Substantia nigra (tissue), 51 donors: ENCODE measurements at places on chromosomes 7 and 10.

- no peak for DNase-seq
Observed at GRCh38 chr10:88392222-88392621, 190.9 kb downstream of the RNLS start.

GRCh38 chr10:27714349-27714748 lies 31.3 kb downstream of the MKX start:
- DNase-seq = no peak

DNA sequence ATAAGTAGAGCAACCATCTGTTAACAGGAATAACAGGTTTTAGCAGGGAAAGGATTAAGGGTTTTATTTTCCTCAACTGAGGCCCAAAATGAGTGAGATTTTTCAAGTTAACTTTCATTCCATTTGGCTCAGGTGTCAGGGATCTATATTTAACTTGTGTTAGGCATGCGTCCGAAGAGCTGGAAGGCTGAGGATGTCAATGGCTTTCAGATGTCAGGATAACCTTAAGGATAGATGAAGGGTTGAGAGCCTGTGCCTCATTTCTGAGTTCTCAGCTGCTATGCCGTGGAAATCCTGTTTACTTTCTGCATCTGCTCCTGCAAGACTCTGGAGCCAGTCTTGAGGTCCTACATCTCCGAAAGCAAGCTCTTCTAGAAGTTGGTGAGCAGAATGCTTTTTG lies 36.4 kb upstream of the CD36 start:
- DNase-seq = no peak

DNA sequence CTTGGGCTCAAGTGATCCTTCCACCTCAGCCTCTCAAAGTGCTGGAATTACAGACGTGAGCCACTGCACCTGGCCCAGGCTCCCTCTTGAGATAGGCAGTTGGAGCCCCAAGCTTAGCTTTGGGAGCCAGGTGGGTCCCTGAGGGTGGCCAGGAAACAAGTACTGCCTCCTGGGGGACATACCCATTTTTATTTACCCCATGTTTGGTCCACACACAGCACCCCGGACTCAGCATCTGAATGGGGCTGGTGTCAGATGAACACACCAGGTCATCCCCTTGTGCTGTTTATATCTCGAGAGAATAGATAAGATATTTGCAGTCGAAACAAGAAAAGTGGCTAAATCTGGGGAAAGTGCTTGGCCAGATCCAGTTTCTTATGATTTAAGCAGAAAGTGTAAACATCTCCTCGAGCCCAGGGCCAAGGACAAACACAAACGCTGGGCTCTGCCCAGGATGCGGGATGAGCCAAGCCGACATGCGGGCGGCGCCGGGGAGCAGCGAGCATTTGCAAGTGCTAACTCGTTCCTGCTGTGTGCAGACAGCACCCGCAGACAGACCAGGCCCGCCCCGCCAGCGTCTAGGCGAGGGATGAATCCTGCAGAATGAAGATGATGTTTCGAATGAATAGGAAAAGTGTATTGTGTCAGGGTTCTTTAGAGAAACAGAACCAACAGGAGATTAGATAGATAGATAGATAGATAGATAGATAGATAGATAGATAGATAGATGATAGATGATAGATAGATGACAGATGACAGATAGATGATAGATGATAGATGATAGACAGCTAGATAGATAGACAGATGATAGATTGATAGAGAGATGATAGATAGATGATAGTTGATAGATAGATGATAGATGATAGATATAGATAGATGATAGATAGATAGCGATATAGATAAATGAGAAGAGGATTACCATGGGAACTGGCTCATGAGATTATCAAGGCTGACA lies 44.4 kb upstream of the OCM2 start:
- DNase-seq = no peak

GRCh38 chr7:107286751-107287621 lies 118.2 kb downstream of the HBP1 start:
- DNase-seq = no peak

GRCh38 chr10:57952741-57953140 lies 315.0 kb downstream of the IPMK start:
- no peak for DNase-seq

GRCh38 chr10:6062101-6062771 lies at the start of gene IL2RA:
Gene IL2RA, minus strand, starts transcription at chr10:6062367. Its CDS starts 216 bp downstream, at chr10:6062151.
- no peak for DNase-seq

DNA sequence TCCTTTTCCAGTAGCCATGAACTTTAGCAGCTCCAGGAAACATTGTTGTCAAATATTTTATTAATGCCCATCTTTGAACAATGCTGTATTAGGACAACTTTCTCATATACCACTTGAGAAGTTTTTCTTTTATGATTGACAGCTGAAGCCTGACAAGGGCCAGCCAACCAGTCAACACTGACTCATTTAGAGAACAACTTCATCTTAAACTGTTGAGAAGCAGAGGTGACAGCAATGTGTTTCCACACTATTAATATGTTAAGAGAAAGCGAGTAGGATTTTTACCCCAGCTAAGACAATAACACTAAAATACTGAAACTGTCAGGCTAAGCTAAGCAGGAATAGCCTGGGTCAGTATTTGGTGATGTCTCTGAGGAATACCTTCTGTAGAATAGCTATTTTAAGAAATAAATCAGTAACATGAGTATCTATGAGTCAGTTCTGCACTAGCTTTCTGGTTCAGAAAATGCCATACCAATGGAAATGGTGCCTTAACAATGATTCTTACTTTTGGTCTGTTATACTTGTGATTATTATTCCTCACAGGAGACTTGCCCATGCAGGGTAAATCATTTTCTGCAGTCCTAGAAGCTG lies 168.8 kb upstream of the POT1 start:
- DNase-seq = no peak

GRCh38 chr7:158366346-158366745 lies 221.3 kb downstream of the PTPRN2 start:
- no peak for DNase-seq

DNA sequence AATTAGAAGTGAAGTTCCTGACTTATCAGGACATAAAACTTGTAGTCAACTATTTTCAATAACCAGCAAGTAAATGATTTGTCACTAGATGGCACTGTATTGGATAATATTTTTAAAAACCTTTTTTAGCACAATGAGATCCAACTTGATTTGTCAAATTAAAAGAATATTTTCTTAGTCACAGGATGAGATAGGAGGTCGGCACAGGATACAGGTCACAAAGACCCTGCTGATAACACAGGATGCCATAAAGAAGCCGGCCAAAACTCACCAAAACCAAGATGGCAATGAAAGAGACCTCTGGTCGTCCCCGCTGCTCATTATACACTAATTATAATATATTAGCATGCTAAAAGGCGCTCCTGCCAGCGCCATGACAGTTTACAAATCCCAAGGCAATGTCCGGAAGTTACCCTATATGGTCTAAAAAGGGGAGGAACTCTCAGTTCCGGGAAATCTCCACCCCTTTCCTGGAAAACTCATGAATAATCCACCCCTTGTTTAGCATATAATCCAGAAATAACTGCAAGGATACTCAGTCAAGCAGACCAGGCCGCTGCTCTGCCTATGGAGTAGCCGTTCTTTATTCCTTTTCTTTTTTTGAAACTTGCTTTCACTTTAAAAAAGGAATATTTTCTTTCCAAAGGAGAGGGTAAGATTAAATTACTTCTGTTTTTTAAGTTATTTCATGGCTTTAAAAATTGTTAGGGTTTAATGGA lies 255.7 kb upstream of the MKLN1 start:
- DNase-seq = no peak

GRCh38 chr10:132476146-132477065 lies 61.2 kb upstream of the INPP5A start:
- no peak for DNase-seq

- DNase-seq = no peak
Observed at GRCh38 chr7:131152766-131153165, 174.9 kb upstream of the MKLN1 start.

- DNase-seq = no peak
Observed at GRCh38 chr7:7830122-7830878, 111.9 kb upstream of the RPA3 start.

GRCh38 chr7:25643770-25644394 lies 415.6 kb upstream of the NPVF start:
- DNase-seq = no peak

- no peak for DNase-seq
Observed at GRCh38 chr7:155874411-155874810, 62.1 kb upstream of the SHH start.

GRCh38 chr10:122992031-122992585 lies 11.9 kb downstream of the PSTK start:
- no peak for DNase-seq

DNA sequence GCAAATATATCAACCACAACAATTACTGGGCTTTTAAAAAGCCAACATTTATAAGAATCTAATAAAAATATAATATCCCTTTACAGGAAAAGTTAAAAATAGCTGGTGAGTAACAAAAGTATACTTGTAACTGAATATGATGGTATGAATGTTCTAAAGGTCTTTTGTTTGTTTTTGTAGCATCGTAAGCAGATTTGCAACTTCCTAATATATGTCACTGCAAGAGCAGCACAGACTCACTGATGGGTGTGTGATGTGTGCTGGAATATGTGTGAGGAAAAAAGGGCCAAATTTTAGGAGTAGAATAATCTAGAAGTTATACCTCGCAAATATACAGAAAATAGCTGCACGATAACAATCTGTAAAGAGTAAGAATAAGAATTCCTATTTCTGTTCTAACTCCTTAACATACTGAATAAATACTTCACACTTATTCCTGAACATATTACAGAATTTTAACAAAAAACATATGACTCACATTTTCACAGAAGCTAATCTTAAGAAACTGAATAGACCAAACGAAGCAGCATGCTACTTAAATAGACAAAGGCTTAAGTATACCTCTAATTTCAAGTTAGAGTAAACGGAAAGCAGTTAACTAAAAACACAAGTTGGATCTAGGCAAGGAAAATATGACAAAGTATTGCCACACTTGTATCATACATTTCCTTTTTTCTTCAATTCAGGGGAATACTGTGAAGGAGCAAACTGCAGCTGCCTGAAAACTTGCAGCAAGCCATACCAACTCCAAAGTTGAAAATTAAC lies 9.6 kb downstream of the ETV1 start:
- DNase-seq = no peak

DNA sequence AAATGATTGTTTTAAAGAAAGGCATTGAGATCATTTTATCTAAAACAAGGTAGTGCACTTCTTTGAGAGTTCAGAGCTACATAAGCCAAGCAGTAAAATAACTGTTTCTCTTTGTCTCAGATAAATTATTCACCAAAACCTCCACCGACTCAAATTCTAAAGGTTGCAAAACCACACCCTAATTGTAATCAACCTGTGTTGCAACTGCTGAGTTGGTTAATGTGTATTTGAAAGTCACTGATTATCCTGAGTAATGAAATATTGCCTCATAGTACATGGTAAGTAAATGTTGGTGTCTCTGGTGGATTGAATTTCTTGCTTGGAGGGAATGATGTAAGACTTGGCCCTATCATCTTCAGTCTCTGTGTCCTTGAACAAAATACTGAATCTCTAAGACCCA lies 35.9 kb upstream of the CYP2C9 start:
- no peak for DNase-seq

DNA sequence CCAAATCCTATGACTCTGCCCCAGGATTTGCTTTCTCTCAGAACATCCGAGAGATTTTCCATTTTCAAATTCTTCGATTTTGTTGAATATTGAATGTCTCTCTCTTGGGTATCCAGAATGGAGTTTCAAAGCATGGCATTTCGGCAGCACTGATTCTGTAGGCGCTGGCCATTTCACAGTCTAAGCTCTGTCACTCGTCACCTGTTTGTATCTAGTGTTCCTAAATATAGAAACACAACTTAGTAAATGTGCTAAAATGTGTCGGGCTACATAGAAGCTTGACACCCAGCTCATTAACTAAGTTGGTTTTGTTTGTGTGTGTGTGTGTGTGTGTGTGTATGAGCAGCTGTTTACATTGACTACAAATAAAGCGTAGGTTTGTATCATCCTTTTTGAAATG lies 173.5 kb upstream of the FZD1 start:
- DNase-seq = no peak

DNA sequence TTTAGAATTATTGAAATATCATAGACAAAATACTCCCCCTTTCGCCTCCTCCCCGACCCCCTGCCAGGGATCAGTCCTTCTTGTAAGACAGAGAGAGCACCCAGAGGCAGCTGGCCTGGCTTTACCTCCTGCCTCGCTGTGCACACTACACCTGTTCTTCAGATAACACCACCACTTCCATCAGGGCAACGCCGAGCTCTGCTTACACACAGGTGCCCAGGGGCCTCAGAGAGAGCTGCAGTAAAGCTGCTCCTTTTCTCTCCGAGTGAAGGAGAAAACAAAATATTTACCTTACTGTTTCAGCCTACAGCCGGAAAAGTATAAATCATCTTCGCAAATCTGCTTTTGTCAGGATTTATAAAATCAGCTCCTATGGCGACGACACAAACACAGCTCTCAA lies 80.7 kb downstream of the HIPK2 start:
- no peak for DNase-seq

GRCh38 chr7:129800901-129801300 lies 151.9 kb downstream of the UBE2H start:
- no peak for DNase-seq

GRCh38 chr7:112160130-112160770 lies 45.9 kb downstream of the DOCK4 start:
- DNase-seq = no peak

- no peak for DNase-seq
Observed at GRCh38 chr10:44960482-44961229, 1.1 kb downstream of the RASSF4 start.

DNA sequence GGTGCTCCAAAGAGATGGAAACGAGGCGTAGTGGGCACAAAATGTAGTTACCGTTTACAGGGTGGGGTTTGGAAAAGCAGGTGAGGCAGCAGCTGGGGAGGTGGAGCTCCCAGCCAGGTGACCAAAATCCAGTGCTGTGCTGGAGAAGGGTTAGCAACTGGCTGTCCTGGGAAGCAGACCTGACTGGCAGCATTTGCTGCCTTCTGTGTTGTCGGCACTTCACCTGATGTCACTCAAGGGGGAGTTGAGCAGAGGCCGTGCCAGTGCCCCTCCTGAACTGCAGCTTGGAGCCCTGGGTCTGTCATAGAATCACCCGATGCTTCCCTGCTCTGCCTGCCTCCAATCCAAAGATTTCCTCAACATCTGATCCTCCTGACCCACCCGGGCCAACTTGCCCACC lies 12.8 kb downstream of the GCK start:
- DNase-seq = no peak

- peak; percentile 45 for DNase-seq
Observed at GRCh38 chr7:31373337-31374289, 33.1 kb upstream of the NEUROD6 start.

DNA sequence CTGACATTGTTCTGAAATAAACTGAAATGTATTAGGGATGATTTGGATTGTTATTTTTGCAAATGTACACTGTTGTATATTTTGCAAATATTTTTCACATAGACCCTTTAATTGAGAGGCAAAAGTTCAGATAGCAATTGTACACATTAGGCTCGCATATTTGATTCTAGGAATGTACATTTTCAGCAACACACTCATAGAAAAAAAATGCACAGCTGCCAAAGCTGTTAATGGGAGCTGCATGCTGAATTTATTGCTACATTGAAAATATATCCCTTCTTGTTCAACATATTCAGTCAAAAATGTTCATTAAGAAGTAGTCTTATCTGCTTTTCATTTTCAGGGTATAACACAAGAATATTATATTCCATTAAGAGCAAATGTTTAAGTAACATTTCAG lies 512.9 kb downstream of the ATRNL1 start:
- DNase-seq = no peak
